ENCODE measurements at places on chromosomes 13 and 19.

- DNase-seq: no peak
These were observed 39.2 kb upstream of the FGF14 start for GRCh38 chr13:102441085-102441484.

DNA sequence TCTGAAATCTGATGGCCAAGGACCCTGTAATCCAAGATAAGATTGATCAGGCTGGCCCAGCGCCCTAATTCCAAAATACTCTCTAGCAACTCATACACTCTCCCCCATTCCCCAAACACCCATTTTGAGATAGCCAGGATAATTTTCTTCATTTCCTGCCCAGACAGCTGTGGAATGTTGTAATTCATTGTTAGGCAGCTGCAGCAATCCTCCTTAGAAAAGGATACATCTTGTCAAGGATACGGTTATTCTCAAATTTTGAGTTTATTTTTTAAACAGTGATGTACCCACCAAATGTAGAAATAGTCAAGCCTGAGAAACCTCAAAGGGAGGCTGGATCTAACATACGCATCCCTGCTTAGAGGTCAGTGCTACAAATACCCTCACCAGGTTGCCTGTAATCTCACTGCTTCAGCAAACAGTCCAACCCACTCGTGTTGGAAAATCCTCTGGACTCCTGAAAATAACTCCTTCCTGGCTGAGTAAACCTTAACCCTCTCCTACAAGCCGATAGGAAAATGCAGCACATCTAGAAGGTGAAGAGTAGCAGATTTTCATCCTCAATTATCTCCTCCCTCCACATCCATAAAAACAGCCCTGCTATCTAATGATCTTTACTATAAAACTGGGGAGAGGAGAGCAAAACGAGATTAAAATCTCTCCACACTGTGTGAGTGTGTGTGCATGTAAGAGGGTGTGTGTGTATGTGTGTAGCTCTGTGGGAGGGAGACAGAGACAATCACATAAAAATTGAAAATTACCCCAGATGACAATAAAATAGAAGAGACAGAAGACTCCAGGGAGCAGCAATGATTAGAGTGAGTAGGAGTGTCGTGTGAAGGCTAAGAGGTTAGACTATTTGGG, 683.1 kb downstream of the DIAPH3 start:
- no peak for DNase-seq

GRCh38 chr19:6723108-6723618, 2.7 kb upstream of the C3 start:
- DNase-seq: no peak

DNA sequence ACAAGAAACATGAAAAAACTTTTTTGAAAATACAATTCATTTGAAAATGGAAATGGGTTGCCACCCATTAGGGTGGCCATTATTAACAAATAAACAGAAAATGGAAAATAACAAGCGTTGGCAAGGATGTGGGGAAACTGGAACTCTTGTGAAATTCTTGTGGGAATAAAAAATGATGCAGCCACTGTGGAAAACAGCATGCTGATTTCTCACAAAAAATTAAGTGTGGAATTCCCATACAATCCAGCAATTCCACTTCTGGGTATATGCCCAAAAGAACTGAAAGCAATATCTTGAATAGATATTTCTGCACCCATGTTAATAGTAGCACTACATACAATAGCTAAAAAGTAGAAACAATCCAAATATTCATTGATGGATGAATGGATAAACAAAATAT, 165.2 kb downstream of the DCLK1 start:
- DNase-seq: no peak

All from NCI-H187 (cell line).